Psoas muscle (tissue), 8 donors: ENCODE measurements at places on chromosomes 7 and 10. TPM values are rescaled to one million over a fixed set of nuclear protein-coding genes. Genes with fewer than 3 reads are reported as not detected.

DNA sequence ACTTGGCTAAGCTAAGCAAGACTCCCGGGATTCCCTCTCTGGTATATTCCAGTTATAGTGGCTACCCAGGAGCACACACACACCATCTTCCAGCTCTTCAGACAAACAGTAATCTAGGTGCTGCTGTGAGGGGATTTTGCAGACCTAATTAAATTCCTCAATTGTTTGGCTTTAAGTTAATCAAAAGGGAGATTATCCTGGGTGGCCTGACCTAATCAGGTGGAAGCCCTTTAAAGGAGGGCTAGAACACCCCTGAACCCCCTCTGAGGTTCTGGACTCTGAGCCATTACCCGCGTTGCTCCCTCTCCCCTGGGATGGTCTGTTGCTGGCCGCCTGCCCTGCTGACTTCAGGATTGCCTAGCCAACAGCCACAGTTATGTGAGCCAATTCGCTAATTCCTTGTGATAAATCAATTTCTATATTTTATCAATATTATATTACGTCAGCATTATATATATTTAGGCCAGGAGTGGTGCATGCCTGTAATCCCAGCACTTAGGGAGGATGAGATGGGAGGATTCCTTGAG, 6.4 kb downstream of the SFXN2 start:
- no peak for DNase-seq

The STEAP1B gene
- total RNA-seq: 0.91 TPM

- DNase-seq: no peak
These were observed 45.1 kb downstream of the ZNF248 start for GRCh38 chr10:37812290-37812689.

GRCh38 chr7:12653518-12653917, 33.9 kb upstream of the ARL4A start:
- no peak for DNase-seq

DNA sequence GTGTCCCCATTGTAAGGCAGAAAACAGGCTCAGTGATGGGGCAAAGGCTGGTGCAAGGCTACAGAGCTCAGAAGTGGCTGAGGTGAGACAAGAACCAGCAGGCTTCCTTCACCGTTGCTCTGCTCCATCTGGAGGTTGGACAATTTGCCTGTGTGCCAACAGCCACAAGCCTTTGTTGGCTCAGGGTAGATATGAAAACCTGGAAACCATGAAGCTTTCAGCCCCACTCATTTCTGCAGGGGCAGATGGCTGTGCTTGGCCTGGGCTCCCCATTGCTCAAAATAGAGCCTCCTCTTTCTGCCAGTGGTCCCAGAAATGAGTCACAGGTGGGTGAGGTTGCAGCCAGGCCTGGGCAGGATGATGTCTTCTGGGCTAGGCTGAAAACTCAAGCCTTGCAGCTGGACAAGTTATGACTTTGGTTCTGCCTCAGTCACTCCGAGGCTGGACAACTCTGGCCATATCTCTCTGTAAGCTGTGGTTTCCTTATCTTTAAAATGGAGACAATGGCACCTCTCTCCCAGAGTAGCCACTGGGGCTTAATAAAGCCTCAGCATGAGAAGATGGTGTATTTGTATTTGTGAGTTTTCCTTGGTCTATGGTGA, 12.2 kb upstream of the ZNF273 start:
- DNase-seq: no peak

The SNX8 gene
- 24.6 TPM for total RNA-seq

GRCh38 chr10:33022090-33022489, 64.1 kb upstream of the ITGB1 start:
- no peak for DNase-seq

- no peak for DNase-seq
These were observed 64.1 kb upstream of the DIP2C start for GRCh38 chr10:753530-753929.

DNA sequence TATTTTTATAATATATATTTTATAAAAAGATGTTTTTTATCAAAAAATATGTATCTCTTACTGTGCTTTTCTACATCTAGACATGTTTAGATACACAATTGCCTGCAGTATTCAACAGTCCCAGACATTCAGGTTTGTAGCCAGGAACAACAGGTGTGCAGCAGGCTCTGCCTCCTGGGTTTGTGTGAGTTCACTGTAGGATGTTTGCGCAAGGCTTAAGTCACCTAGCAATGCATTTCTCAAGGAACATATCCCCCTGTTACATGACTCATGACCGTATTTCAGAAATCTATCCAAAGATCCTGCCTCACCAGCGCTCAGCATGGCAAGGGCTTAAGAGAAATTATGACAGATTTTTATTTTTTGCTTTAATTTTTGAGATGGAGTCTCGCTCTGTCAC, 41.5 kb downstream of the PITRM1 start:
- DNase-seq: no peak

GRCh38 chr7:151276666-151277590, 28.4 kb upstream of the SMARCD3 start:
- peak; percentile 63 for DNase-seq

The FAM180A gene
- total RNA-seq: 0.42 TPM

DNA sequence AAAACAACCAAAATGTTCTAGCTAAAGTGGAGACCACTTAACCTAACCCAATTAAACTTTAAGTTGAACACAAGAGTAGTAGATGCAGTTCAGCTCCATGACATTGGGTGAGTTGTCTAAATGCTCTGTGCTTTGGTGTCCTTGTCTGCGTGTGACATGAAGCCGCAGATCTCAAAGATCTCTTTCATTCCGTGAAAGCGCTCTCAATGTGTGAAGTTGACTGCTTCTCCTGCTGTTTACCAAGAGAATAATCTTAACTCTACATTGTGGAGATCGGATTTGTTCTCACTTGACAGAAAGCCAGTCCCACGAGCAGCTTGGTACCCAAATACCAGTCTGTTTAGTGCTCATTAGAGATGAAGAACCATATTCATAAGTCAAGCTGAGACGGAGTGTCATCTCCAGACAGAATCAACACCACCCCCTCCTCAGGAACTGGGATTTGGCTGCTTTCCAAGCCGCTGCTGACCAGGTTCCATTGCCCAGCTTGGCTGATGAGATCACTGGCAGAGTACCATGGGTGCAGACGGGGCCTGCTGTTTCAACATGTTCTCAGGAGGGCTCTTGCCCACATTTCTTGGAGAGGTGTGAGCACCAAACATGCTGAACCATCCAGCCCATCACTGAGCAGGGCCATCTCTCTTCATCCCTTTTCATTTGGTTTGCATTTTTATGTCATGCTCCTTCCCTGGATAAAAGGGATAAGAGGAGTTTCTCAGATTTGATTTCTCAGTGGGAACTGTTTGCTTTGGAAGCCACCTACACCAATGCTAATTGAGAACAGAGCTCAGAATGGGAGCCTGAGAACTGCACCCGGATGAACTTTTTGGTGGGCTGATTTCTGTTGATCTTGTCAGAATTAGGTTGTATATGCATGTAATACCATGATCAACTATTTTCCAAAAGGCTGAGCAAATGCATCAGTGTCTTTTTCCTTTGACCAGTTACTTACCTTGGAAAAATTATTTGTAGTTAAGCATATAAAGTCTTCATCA, 95.8 kb upstream of the AGBL3 start:
- no peak for DNase-seq

DNA sequence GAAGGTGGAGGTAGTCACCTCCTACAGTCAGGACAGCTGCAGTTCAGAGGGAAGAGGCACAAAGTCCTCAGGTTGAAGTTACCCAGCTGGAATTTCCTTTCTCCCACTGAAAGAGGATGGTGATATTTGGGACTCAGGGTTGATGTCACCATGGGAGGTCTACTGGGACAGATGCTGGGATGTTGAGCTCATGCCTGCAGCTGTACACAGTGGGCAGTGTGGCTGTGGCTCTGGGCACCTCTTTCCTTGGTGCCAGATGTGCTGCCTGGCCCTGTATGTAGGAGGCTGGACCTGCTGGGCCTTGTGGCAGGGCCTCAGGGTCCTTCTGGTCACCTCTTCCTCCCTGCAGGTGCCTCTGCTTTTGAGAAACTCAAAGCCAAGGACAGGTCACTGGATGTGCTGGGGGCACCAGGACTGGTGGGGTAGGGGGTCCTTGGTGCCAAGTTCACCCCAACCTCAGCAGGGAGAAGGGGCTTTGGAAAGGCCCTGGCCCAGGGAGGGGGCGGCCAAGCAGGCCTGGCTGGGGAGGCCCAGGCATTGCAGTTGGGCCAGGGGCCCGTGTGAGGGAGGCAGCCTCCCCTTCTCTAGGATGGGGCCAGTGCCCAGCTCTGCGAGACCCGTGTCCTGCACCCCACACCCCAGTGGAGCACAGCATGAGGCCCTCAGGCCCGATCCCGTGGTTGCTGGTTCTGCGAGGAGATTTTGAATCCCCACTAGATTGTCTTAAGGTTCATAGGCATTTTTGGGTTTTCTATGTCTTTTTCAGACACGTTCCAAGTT, 103.1 kb downstream of the BMS1 start:
- no peak for DNase-seq

- DNase-seq: no peak
These were observed 183.8 kb downstream of the SKAP2 start for GRCh38 chr7:26680587-26680986.

DNA sequence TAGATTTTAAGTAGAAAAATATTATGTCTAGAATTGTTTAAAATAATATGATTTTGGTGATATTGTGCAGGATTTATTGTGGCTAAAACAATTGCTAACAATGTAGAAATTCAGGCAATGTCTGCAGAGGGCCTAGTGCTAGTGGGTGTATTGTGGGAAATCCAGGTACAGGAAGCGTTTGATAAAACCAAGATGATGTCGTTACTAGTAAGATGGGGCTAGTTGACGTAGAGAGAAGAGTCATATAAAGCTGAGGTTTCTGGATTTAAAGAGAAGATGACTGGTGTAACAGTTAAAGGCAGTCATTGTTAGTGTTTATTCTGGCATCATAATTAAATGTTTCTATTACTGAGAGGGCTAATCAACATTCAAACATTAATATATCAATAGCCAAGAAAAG, 43.5 kb downstream of the ADK start:
- DNase-seq: no peak

- DNase-seq: no peak
These were observed 146.6 kb downstream of the RAPGEF5 start for GRCh38 chr7:22210355-22210754.

DNA sequence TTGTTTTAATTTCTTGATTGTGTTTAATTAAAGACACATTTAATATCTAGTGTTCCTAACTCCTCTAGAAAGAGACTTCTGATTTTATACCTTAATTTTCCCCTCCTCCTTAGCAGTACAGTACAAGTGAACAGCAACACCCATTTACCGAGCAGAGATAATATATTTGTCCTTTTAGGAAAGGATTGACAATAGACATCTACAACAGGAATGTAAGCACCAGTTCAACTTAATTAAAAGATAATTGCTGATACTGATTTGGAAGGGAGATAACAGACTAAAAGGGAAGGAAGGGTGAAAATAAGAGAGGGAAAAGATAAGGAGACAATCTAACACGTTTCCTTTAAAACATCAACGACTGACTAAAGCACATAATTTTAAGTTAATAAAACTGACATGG, 119.3 kb downstream of the SRPK2 start:
- no peak for DNase-seq

DNA sequence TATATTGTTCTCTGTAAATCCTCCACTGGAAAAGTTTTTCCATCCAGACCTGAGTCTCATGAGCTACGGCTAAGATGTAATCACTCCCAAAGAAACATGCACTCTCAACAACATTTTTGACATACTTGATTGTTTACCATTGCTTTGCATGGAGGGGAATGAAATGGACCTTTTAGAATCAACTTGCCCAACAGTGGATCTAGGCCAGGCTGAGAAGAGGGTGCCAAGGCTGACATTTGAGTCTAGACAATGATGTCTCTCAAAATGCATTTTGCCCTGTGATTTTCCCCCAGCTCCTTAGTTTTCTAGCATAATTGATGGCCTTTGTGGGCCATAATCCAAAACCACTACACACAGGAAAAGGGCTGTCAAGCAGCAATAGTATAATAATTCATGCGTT, 297.9 kb upstream of the KLF6 start:
- no peak for DNase-seq

DNA sequence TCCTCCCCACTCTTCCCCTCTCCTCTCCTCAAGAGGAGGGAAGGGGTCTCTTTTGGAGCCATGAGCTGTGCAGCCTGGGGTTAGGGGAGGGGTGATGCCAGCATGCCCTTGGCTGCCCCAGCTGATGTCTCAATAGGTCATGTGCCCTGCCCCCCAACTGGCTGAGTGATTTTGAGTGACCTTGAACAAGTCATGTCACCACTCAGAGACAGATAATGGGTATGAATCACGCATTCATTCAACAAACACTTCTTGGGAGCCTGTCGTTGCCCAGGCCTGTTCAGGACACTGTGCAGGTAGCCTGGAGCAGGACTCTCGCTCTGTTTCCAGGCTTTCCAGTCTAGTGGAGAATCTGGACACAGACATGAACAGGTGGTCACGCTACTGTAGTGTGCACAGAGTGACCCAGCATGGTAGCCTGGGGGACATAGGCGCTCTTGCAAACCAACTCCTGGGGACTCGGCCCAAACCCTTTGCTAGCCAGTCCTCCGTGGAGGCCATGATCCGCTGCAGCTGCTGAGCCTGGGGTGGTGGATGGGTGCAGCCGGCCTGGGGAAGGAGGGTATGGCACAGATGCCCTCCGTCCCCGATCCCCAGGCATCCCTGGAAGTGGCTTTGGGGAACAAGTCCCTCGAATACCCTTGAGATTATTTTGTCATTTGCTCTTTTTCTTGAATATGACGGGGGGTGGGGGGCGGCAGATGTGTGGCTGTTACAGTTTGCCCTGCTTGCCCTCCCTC, 49.6 kb upstream of the PSAP start:
- DNase-seq: no peak

The TAF3 gene
- total RNA-seq: 14.3 TPM

The LIPF gene
- total RNA-seq: not detected

DNA sequence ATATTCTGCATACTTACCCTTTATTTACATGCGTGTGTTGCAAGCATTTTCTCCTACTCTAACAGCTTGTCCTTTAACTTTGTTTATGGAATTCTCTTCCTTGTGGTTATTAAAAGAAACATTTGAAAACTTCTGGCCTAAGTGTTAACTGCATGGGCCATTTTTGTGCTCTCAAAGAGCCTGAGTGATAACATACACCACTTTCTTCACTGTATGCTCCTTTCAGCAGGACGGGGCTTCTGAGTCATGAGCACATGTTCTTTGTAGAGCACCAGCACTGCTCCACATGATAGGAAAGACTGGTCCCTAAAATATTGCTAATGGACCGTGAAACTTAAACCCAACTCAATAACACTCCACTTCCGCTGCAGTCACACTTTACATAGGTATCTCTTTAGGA, 1093.6 kb upstream of the GHITM start:
- DNase-seq: no peak

GRCh38 chr7:105017657-105018365, 3.8 kb downstream of the KMT2E start:
- no peak for DNase-seq

DNA sequence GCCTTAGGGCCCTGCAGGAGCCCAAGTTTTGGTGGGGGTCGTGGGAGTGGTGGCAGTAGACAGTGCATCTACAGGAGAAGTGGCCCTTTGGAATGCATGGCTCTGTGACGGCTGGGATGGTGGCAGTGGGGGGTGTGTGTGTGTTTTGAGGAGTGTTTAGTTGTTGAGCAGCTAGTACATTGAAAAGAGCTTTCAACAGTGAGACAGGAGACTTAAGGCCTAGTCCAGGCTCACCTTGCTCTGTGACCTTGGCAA, 27.1 kb downstream of the ZNF775 start:
- no peak for DNase-seq

GRCh38 chr10:37685741-37686683, 171.4 kb downstream of the ZNF248 start:
- DNase-seq: no peak

The SFR1 gene
- total RNA-seq: 4.0 TPM

GRCh38 chr10:33706746-33707145, 372.3 kb upstream of the NRP1 start:
- no peak for DNase-seq

- DNase-seq: no peak
These were observed 264.6 kb downstream of the DGKB start for GRCh38 chr7:14637968-14638367.

- DNase-seq: no peak
These were observed 61.4 kb downstream of the ZRANB1 start for GRCh38 chr10:125003146-125003900.
